A549 treated with dexamethasone at 1 μM for 4 hours (cell line): ENCODE measurements at places on chromosomes 6 and 20. TPM values are rescaled to one million over a fixed set of nuclear protein-coding genes. Genes with fewer than 3 reads are reported as not detected.

Gene LY6G5C
- 0.82 to 1.8 TPM (median 1.4 TPM) in 5 replicates for total RNA-seq

Gene STK4
- 12.3 to 17.9 TPM (median 16.2 TPM) in 5 replicates for total RNA-seq

Gene RSPO4
- total RNA-seq, result not detected in 5 replicates

Gene SNAP25
- 15.3 to 20.7 TPM (median 16.8 TPM) in 5 replicates for total RNA-seq

Gene MYCT1
- total RNA-seq, result 0.09 TPM in 1 of 5 replicates, not detected in the others

Gene LY86
- total RNA-seq, result not detected in 5 replicates

Gene CFAP61
- total RNA-seq, result 0.21 to 0.48 TPM (median 0.40 TPM) in 5 replicates

Gene ARMC2
- 1.8 to 2.6 TPM (median 2.0 TPM) in 5 replicates for total RNA-seq

Gene FAXC
- 6.3 to 7.8 TPM (median 7.2 TPM) in 5 replicates for total RNA-seq

Gene ELOVL5
- 66.5 to 84.5 TPM (median 73.9 TPM) in 5 replicates for total RNA-seq

Gene BTNL2
- total RNA-seq, result not detected in 5 replicates

Gene MAP7
- 18.8 to 29.1 TPM (median 25.7 TPM) in 5 replicates for total RNA-seq

Gene MLN
- not detected in 5 replicates for total RNA-seq

Gene PTP4A1
- 66.8 to 108 TPM (median 85.2 TPM) in 5 replicates for total RNA-seq

Gene ZBTB46
- total RNA-seq, result 0.65 to 0.82 TPM (median 0.73 TPM) in 5 replicates

Gene MCM9
- 3.8 to 5.5 TPM (median 5.2 TPM) in 5 replicates for total RNA-seq

Gene FOXQ1
- total RNA-seq, result 3.5 to 5.8 TPM (median 5.5 TPM) in 5 replicates

Gene FNDC11
- 0.14 to 0.38 TPM (median 0.24 TPM) in 5 replicates for total RNA-seq

Gene ULBP1
- total RNA-seq, result 0.76 to 1.4 TPM (median 1.0 TPM) in 5 replicates

Gene TCP1
- 217 to 258 TPM (median 239 TPM) in 5 replicates for total RNA-seq

Gene LCA5
- 0.39 to 0.95 TPM (median 0.61 TPM) in 5 replicates for total RNA-seq

Gene GRM4
- 0.08 to 0.16 TPM (median 0.11 TPM) in 5 replicates for total RNA-seq

Gene OOEP
- total RNA-seq, result not detected in 5 replicates

Gene GINS1
- 32.1 to 43.3 TPM (median 38.1 TPM) in 5 replicates for total RNA-seq

Gene ACSS1
- 12.9 to 19.4 TPM (median 18.5 TPM) in 5 replicates for total RNA-seq

Gene PTCRA
- total RNA-seq, result not detected in 5 replicates

Gene SLC22A1
- 2.1 to 2.6 TPM (median 2.4 TPM) in 5 replicates for total RNA-seq

Gene RCAN2
- total RNA-seq, result not detected in 5 replicates

Gene PTCHD4
- total RNA-seq, result 0.02 to 0.06 TPM (median 0.04 TPM) in 4 of 5 replicates, not detected in the other

Gene BPIFB4
- not detected in 5 replicates for total RNA-seq

Gene GNL1
- total RNA-seq, result 27.1 to 31.7 TPM (median 28.9 TPM) in 5 replicates

Gene GCLC
- 102 to 129 TPM (median 105 TPM) in 5 replicates for total RNA-seq

Gene MAS1
- total RNA-seq, result not detected in 5 replicates

Gene EYA4
- 7.5 to 13.5 TPM (median 10.8 TPM) in 5 replicates for total RNA-seq

Gene C20orf204
- 0.18 to 0.39 TPM (median 0.29 TPM) in 5 replicates for total RNA-seq

Gene NINL
- total RNA-seq, result 13.2 to 17.4 TPM (median 14.4 TPM) in 5 replicates

Gene PRDM1
- total RNA-seq, result 5.4 to 8.3 TPM (median 6.5 TPM) in 5 replicates

Gene FGD2
- total RNA-seq, result not detected in 5 replicates

Gene SLPI
- 7.6 to 12.8 TPM (median 11.3 TPM) in 5 replicates for total RNA-seq

Gene NR2E1
- 0.06 to 0.07 TPM (median 0.07 TPM) in 4 of 5 replicates, not detected in the other for total RNA-seq

Gene MRAP2
- 1.0 to 1.9 TPM (median 1.5 TPM) in 5 replicates for total RNA-seq
